ENCODE measurements at places on chromosomes 7 and 10.

DNA sequence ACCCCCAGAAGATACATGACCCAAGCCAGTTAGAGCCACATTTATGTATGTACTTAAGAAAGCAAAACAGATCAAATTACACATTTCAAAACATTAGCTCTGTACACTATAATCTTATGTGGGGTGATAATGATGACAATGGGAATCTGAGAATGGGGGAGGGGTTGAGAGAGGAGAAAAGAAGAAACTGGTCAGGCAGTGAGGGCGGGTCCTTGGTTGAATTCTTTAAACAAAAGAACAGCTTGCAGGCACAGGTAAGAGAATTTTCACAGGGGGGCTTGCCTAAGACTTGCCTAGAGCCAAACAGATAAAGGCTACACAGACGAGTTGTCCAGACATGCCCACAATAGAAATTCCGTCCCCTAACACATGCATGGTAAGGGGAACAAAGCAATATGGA lies 76.8 kb upstream of the PTER start:
- DNase-seq, result no peak

DNA sequence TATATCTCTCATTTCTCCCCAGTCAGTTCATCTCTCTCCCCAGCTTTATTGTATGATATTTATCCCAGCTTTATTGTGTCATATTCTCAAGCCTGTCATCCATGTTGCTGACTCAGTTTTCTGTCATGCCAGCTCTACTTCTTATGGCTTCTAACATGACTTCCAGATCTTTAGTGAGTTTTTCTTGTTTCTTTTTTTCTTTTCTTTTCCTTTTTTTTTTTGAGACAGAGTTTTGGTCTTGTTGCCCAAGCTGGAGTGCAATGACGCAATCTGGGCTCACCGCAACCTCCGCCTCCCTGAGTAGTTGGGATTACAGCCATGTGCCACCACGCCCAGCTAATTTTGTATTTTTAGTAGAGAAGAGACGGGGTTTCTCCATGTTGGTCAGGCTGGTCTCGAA lies 28.7 kb upstream of the CALU start:
- DNase-seq, result peak; percentile 83

DNA sequence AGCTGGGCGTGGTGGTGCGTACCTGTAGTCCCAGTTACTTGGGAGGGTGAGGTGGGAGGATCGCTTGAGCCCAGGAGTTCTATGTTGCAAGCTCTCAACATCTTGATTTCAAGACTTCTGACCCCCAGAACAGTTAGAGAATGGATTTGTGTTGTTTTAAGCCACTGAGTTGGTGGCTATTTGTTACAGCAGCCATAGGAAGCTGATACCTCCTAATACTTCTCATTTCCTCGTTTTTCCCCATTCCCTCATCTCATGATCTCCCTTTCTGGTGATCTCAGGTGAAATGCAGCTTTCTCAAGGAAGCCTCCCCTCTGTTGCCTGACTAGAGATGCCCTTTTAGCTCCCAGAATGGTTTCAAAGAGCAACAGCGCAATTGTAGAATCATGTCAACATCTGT lies 378.8 kb downstream of the TYW1 start:
- DNase-seq, result no peak

DNA sequence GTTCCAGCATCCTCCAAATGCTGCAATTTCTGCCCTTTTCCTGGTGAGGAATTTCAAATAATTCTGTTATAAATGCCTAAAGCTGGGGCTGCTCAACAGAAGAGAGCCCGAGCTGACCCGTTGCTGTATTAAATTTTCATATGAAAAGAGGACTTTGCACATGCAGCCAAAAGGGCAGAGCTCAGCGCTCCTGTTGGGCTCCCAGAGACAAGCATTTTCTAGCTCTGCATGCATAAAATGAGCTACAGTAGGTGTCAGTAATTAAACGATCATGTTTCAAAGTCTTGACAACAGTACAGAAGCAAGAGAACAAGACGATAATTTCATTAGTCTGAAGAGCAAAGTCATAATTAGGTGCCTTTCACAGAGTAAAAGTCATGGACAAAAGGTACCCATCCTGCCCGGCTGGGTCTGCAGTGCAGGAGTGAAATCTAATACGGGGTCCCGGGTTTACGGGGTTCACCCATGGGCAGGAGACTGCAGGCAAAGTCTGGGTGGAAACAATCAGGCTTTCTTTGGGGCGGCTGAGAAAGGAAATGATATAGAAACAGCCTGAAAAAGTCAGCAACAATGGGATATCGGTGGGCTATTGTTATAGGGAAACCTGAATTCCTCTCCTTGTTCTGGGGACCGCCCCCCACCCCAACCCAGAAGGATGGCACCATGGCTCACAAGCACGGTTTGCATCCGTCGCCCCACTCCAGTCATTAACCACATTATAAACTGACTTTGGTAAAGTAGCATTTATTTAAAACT lies 66.0 kb downstream of the EBF3 start:
- no peak for DNase-seq

DNA sequence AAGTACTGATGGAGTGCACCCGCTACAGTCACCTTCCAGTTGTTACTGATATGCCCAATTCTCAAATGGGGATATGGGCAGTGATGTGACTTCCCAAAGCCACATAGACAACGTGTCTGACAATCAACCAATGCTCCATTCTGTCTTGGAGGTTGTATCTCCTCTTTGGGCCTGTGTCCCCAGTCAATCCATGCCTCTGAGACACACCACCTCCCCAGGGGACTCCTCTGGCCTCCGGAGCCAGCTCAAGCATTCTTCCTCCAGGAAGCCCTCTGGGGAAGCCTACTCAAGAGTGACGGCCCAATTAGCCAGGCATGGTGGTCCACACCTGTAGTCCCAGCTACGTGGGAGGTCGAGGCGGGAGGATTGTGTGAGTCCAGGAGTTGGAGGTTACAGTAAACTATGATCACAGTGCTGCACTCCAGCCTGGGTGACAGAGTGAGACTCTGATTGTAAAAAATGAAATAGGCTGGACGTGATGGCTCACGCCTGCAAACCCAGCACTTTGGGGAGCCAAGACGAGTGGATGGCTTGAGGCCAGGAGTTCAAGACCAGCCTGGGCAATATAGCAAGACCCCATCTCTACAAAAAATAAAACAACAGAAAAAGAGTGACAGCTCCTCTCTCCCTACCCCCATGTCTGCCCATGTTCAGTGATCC lies 99.5 kb upstream of the TNRC18 start:
- peak; percentile 49 for DNase-seq

GRCh38 chr10:91137822-91138221 lies 82.6 kb upstream of the PCGF5 start:
- no peak for DNase-seq

DNA sequence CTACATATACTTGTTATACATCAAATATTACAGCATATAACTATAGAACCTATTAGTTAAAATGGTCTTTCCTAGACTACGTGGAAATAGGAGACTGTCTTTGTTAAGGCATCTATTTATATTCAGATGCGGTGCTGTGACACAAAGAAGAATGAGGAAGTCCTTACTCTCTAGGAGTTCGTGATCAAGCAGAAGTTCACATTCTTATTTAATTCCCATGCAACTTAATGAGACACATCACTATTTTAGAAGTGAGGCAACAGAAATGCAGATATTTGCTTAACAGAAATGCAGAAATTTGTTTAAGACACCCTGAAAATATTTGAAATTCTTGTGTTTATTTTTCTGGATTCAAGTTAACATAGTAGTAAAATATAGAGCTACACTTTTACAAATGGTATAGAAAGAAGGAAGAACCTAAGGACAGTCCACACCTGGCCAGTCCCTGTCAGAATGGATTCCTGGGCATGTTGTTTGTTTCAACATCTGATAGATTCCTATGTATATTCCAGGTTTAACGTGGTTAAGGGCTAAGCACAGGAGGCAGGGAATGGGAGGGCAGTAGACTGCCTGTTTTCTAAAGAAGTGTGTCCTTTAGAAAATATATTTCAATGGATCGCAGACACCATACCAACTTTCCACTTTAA lies 70.6 kb upstream of the NXPH1 start:
- peak; percentile 24 for DNase-seq

GRCh38 chr7:123271231-123271630 lies 71.5 kb upstream of the SLC13A1 start:
- DNase-seq, result no peak

DNA sequence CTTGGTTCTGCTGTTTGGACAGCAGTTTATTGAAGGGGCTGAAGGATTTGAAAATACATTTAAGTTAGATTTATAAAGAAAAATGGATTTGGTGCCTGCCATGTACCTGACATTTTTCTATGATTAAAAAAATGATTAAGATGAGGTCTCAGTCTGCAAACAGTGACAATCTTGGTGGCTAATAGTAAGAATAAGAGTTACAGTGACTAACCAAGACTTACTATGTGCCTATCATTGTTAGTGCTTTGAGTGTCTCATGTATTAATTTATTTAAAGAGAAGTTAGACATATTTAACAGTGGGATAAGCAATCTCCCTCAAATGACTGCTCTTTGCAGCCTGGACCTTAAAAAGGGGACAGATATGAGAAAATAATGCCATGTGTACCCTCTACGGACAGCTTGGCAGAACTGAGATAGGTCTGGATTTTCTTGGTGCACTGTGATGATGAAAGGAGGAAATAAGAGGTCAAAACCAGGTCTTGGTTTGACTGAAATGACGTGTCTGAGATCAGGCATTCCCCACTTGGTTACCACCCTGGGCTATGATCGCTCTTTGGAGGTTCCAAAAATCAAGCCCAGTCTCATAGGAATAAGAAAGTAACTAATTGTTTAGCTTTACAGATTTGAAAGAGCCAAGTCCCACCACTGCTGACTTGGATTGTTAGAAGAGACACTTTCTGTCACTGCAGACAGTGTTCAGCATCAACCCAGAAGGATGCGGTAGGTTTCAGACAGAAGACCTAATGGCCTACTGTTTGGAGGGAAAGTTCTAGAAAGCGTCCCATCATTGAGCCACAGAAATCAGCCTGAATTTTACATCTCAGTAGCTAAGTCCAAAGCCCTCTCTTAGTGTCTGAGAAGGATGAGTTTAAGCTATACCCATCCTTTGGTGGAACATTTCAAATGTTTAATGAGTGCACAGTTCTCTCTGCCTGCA lies 2.1 kb downstream of the CASP7 start:
- DNase-seq, result no peak

GRCh38 chr10:131009791-131010190 lies 301.7 kb downstream of the TCERG1L start:
- peak; percentile 85 for DNase-seq

DNA sequence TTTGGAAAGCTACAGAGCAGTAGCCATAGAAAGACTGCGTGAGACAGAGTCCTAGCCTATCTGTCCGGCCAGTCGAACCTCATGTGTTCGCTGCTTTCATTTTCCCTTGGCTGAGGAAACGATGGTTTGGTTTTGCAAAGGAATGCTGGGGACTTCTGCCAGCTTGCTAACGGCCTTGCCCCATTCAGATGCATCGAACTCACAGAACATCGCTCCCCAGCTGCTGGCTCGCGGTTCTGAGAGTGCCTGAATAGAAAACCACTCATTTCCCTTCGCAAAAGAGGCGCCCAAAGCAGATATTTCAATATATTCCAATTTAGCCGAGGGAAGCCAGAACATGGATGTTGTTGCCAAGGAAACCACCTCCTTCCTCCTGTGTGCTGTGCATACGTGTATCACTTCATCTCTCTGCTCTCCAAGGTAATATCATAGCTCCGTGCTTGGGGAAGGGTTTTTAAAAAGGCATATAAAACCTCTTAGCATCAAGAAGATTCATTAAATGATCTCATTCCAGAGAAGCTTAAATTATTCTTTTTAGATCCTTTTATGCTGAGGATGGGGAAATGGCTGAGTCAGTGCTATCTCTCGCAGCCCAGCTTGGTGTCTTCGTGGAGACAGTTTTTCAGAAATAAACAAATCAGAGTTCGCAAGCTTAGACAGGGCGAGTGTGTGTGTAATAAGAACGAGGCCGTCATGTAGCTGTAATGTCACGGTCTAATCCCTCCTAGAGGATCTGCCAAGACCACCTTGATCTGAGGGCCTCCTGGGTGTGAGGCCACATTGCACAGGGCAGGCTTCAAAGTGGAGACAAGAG lies 215.2 kb downstream of the RPS24 start:
- DNase-seq, result no peak

- DNase-seq, result no peak
These were observed 10.4 kb downstream of the TMEM270 start for GRCh38 chr7:73871163-73872011.

DNA sequence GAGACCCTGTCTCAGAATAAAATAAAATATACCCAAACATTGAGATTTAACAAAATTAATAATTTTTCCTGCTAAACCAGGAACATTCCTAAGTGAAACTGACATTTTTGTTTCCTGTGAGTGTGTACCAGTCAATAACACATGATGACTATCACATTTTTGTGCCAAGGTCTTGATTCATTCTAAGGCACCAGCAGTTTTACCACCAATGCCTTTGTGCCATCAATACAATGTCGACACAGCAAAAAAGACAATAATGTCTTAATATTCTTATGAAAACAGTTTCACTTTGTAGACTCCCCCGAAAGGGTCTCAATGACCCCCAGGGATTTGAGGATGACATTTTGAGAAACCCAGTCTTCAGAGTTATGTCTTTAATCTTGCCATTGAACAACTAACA lies 7.2 kb upstream of the CADPS2 start:
- DNase-seq, result no peak

DNA sequence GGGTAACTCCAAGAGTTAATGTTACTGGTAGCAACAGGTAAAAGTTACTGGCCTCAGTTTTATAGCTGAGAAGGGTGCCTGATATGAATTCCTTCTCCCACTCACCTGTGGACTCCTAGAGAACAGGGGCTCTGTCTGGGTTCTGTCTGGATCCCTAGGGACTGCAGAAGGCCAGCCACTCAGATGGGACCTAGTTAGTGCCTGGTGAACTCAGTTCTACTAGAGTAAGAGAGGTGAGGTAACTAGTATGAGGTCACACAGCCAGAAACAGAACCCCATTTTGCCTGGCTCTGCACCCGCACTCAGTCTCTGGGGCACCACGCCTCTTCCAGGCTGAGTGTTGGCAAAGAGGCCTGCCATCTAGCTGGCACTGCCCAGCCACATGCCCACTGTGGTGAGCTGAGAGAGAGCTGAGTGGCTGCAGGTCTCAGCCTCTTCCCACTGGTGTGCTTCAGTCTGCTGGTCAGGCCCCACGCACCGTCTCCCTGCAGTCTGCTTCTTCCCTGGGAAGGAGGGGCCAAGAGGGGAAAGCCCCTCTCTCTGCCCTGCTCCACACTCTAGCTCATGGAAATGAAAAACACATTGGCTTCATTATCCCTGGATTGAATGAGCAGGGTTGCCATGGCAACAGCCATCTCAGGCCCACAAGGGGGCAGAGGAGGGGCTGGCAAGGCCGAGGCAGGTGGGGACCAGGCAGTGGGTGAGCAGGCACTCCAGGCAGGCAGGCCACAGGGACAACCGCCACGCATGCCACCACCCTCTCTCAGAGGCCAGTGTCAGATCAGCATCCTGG lies 110.6 kb downstream of the ZMIZ1 start:
- DNase-seq, result no peak

GRCh38 chr10:47243356-47243755 lies 56.6 kb upstream of the GDF10 start:
- no peak for DNase-seq

GRCh38 chr7:129388333-129389098 lies 45.7 kb upstream of the STRIP2 start:
- no peak for DNase-seq
